Neural cell (in vitro differentiated cells): ENCODE measurements at places on chromosomes 5 and 9. TPM values are rescaled to one million over a fixed set of nuclear protein-coding genes. Genes with fewer than 3 reads are reported as not detected.

ANKRD31 gene
- polyA plus RNA-seq, result 0.48 and 0.62 TPM in 2 replicates

FOXB2 gene
- polyA plus RNA-seq, result not detected in 2 replicates

TMEM215 gene
- not detected in 2 replicates for polyA plus RNA-seq

DOCK8 gene
- 0.04 TPM in 1 of 2 replicates, not detected in the other for polyA plus RNA-seq

SPINK5 gene
- 1.8 and 3.7 TPM in 2 replicates for polyA plus RNA-seq

IFNA2 gene
- polyA plus RNA-seq, result not detected in 2 replicates

SLC34A1 gene
- polyA plus RNA-seq, result not detected in 2 replicates

BAAT gene
- 0.44 and 0.61 TPM in 2 replicates for polyA plus RNA-seq

CDH10 gene
- polyA plus RNA-seq, result 5.3 and 7.6 TPM in 2 replicates

PNPLA7 gene
- polyA plus RNA-seq, result 0.72 and 0.84 TPM in 2 replicates

SPINK4 gene
- not detected in 2 replicates for polyA plus RNA-seq

SLC46A2 gene
- not detected in 2 replicates for polyA plus RNA-seq

RGS7BP gene
- polyA plus RNA-seq, result 9.5 and 15.4 TPM in 2 replicates

F2RL1 gene
- polyA plus RNA-seq, result 0.12 and 0.78 TPM in 2 replicates

FGF18 gene
- 1.2 TPM in 1 of 2 replicates, not detected in the other for polyA plus RNA-seq

IL7R gene
- polyA plus RNA-seq, result 0.10 TPM in 1 of 2 replicates, not detected in the other

SPINK7 gene
- not detected in 2 replicates for polyA plus RNA-seq

OR1N1 gene
- not detected in 2 replicates for polyA plus RNA-seq

PCDHGB5 gene
- polyA plus RNA-seq, result 0.17 and 0.54 TPM in 2 replicates

GARIN3 gene
- not detected in 2 replicates for polyA plus RNA-seq

PTGDS gene
- polyA plus RNA-seq, result 2.0 TPM in 1 of 2 replicates, not detected in the other

ANKRD34B gene
- 0.08 and 0.32 TPM in 2 replicates for polyA plus RNA-seq

NUTM2G gene
- 0.18 and 1.1 TPM in 2 replicates for polyA plus RNA-seq

BHMT gene
- not detected in 2 replicates for polyA plus RNA-seq

C5orf58 gene
- polyA plus RNA-seq, result not detected in 2 replicates

ADAMTS2 gene
- polyA plus RNA-seq, result 0.32 and 0.61 TPM in 2 replicates

CBY3 gene
- polyA plus RNA-seq, result 0.90 TPM in 1 of 2 replicates, not detected in the other

EPB41L4A gene
- polyA plus RNA-seq, result 4.9 and 7.4 TPM in 2 replicates

MACROH2A1 gene
- 351 and 364 TPM in 2 replicates for polyA plus RNA-seq

FAM153A gene
- not detected in 2 replicates for polyA plus RNA-seq

MED27 gene
- 6.9 and 7.5 TPM in 2 replicates for polyA plus RNA-seq

SNCAIP gene
- polyA plus RNA-seq, result 25.6 and 29.9 TPM in 2 replicates

OTP gene
- not detected in 2 replicates for polyA plus RNA-seq

PHF24 gene
- polyA plus RNA-seq, result 1.8 and 2.4 TPM in 2 replicates

PCDHA8 gene
- polyA plus RNA-seq, result 0.66 and 1.4 TPM in 2 replicates

KIF24 gene
- polyA plus RNA-seq, result 0.19 and 0.36 TPM in 2 replicates

PSIP1 gene
- 304 and 339 TPM in 2 replicates for polyA plus RNA-seq

C5orf46 gene
- polyA plus RNA-seq, result not detected in 2 replicates

ASPN gene
- 0.35 and 0.80 TPM in 2 replicates for polyA plus RNA-seq

SPATA31D4 gene
- polyA plus RNA-seq, result not detected in 2 replicates

STK32A gene
- polyA plus RNA-seq, result 22.4 and 23.1 TPM in 2 replicates

PCDHB3 gene
- 3.9 and 4.9 TPM in 2 replicates for polyA plus RNA-seq

KIF4B gene
- not detected in 2 replicates for polyA plus RNA-seq

TSSK1B gene
- not detected in 2 replicates for polyA plus RNA-seq

SPOCK1 gene
- 30.9 and 33.6 TPM in 2 replicates for polyA plus RNA-seq

PCDHGC4 gene
- 4.3 and 6.4 TPM in 2 replicates for polyA plus RNA-seq

DRD1 gene
- 0.33 and 0.72 TPM in 2 replicates for polyA plus RNA-seq

DDX4 gene
- polyA plus RNA-seq, result 0.43 and 0.54 TPM in 2 replicates

GPR151 gene
- polyA plus RNA-seq, result 0.90 and 1.0 TPM in 2 replicates

MYO10 gene
- polyA plus RNA-seq, result 3.1 and 3.2 TPM in 2 replicates

PTPA gene
- polyA plus RNA-seq, result 50.5 and 62.8 TPM in 2 replicates

C9orf153 gene
- polyA plus RNA-seq, result not detected in 2 replicates

ADAMTSL2 gene
- 0.30 and 0.85 TPM in 2 replicates for polyA plus RNA-seq

ALDH1A1 gene
- not detected in 2 replicates for polyA plus RNA-seq
